Daoy (cell line): ENCODE measurements at places on chromosomes 3 and 15. TPM values are rescaled to one million over a fixed set of nuclear protein-coding genes. Genes with fewer than 3 reads are reported as not detected.

DNA sequence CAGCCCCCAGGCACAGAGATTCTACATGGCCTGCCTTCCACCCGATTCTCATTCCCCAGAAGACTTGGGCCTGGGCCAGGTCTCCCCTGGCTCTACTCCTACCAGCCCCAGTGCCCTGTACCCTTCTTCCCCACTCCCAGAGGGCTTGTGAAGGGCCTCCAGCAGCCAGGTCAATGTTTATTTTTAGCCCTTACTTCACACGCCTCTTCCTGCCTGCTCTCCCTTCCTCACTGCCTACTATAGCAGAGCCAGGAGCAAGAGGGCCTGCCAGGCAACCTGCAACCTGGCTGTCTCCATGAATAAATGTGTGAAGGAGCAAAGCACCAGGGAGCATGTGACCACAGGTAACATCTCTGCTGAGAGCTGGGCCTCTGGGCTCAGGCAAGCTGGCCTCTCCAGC is 26.4 kb upstream of the APEH start:
- no peak for DNase-seq

GRCh38 chr3:5194341-5194740 is 6.8 kb downstream of the EDEM1 start:
- DNase-seq: no peak

DNA sequence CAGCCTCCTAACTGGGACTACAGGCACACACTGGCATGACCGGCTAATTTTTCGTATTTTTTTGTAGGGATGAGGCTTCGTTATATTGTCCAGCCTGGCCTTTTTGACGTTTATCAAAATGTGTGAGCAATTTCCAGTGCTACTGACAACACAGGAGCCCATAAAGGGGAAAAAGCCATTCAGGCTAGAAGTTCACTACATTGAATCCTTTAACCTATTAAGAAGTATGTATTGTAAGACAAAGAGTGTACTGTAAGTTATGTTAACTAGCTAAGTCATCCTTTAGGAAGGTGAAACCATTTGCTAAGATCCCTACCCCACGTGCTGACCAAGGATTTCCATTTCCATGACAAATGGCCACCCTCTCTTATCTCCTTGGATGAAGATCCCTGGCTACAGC is 156.8 kb downstream of the FOXB1 start:
- no peak for DNase-seq

DNA sequence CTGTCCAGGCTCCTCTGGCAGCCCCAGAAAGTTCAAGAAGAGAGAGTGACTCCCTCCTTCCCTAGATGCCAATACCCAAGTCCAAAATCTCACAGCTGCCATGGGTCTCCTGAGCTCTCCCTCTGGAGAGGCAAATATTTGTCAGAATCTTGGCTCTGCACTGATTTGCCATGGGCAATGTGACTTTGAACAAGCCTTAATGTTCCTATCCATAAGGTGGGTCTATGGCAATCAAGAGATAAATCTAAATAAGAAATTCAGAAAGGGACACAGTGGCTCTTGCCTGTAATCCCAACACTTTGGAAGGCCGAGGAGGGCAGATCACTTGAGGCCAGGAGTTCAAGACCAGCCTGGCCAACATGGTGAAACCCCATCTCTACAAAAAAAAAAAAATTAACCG is 12.4 kb upstream of the WNT7A start:
- DNase-seq: no peak

- peak; percentile 19 for DNase-seq
Observed at GRCh38 chr3:188439080-188439479, 285.1 kb downstream of the LPP start.

- DNase-seq: no peak
Observed at GRCh38 chr3:170044795-170045244, 7.0 kb downstream of the GPR160 start.

DNA sequence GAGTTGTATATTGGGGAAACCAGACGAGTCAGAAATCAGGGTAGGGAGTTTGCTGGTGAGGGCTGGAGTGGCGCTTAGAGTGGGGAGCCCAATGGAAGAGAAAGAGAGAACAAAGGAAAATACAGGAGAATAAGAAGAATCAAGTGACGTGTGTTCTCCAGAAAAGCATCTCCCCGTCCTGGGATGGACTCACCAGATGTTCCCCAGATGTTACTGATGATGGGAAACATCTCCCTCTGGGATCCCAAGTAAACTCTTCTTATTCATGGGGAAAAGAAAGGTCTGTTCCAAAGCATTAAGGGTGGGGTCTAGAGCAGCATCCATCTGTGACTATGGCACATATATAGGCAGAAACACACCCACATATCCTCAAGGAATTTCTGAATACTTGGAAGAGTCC is 3.0 kb upstream of the CSRNP1 start:
- no peak for DNase-seq

- DNase-seq: no peak
Observed at GRCh38 chr15:79609506-79609905, 177.4 kb downstream of the MINAR1 start.

GRCh38 chr15:27694506-27695087 is 404.5 kb downstream of the OCA2 start:
- DNase-seq: no peak

DNA sequence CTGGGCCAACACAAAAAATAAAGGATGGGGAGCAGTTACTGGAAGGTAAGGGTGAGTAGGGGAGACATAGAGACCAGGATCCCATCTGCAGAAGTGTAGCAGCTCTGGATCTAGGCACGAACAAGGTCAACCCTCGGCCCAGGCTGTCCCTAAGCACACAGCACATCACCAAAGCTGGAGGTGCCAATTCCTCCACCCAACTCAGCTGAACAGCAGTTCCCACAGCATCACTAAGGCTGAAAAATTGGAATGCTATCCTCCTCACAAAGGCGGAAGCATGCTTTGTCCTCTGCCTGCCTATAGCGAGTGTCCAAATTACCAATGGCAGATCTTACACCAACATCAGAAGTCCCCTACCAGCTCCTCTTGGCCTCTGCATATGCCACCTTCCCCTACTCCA is 33.9 kb downstream of the OSBPL10 start:
- DNase-seq: no peak

DNA sequence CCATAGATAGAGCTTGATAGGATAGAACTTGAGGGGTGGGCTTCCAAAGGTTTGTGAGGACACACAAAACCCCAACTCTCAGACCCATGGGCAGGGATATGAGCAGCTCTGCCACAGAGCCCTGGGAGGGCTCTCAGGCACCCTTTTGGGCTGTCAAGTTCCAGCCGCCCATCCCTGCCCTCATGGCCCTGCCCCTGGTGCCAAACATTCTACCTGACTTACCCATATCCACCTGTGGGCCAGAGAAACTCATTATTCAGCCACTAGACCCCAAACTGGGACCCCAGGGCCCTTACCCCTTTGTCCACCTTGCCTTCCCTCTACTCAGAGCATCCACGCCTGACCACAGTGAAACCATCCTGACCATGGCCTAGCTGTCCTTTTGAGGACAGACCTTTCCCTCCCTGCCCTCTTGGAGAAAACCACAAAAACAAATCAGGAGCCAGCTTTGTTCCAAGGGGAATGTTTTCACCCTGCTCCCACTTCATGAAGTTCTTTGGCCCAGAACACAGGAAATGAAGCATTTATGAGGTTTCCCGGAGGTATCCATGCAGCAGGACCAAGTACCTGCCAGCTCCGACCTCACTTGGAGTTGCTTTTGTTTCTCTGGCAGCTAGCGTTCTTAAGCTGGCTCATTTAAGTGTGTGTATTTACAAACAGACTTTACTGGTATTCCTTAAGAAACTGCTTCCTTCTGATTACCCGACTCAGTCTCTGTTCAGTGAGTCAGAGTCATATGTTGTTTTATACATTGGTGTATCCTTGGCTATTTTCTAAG is 34.2 kb upstream of the GALNT15 start:
- peak; percentile 46 for DNase-seq

DNA sequence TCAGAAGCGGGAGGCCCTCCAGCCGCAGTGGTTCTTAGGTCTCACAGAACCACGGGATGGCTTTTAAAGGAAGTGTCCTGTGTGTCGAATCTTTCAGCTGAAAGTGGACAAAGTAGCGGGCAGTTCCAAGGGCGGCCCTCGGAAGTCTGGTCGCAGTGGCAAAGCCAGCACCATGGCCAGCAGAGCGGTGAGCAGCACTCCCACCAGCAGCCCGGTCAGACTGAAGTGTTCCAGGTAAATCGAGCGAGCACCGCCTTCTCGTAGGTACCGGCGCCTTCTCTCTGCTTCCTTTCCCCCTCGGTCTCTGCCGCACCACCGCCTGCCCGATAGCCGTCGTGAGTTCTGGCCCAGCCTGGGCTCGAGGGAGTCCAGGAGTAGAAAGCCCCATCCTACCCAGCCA is 103.6 kb upstream of the ABHD17C start:
- DNase-seq: no peak

DNA sequence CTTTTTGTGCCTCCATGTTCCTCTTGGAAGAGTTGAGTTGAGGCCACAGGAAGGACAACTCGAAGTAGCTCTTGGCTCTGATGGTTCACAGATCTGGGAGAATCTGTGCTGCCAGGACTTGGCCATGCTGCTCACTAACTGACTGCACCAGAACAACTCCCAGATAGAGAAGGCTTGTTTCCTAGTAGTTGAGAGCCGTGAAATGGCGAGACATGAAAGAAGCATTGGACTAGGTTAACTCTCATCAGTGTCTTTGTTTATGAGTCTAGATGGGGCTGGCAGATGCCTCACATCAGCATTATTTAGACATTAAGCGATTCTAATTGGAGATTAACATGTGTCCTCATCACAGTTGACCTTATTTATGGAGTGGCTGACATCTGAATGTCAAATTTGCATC is 92.9 kb upstream of the AGBL1 start:
- no peak for DNase-seq

GRCh38 chr15:49084285-49084570 is 38.0 kb upstream of the SECISBP2L start:
- DNase-seq: no peak

- DNase-seq: peak; percentile 61
Observed at GRCh38 chr3:163490119-163490518, 1588.2 kb downstream of the SI start.

DNA sequence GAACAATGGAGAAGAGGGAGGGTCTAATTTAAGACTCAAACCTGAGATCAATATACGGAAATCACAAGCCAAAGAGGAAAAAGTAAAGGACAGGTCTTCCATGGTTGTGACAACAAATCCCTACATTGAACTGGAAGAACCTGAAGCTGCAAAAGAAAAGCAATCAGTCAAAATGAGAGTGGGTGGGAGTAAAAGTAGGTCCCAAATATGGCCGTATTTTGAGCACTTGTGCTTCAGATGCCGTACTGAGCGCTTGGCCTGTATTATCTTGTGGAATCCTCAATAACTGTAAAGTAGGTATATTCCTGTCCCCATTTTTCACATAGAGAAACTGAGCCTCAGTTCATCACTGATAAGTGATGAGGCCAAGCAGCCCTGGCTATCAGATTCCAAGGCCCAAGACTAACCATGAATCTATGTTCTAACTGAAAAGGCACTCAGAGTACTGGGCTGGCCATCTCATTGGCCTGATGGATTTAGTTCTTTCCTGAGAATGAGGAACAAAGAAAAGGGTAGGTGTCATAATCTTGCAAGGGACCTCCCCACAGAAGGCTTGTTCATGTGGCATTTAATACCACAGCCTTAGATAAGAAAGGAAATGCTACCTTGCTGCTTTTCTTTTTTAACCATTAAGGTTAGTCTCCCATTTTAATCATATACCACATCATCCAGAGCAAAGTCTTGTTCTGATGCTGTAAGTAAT is 52.5 kb downstream of the LRRN1 start:
- DNase-seq: no peak

- no peak for DNase-seq
Observed at GRCh38 chr15:41574158-41574557, 15.1 kb downstream of the TYRO3 start.

DNA sequence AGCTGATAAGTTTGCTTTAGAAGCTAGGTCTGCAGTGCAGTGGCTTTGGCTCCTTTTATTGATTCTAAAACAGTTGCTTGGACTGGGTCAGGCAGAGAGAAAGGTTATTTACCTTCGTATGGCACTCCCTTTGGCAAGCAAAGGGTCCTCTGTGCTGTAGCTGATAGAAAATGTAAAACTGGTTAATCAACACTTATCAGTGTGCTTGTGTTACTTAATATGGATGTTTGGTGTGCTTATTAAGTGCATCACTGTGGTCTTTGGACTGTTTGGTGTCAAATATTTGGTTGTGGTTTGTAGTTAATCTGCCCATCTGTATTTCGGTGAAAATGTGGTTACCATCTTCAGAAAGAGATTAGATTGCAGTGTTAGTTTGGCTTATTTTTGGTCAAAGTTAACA is 16.0 kb downstream of the UBE2E2 start:
- DNase-seq: peak; percentile 3

GRCh38 chr3:152780553-152780952 is 54.4 kb upstream of the P2RY1 start:
- no peak for DNase-seq

GRCh38 chr3:41277790-41278465 is 78.6 kb downstream of the CTNNB1 start:
- no peak for DNase-seq

DNA sequence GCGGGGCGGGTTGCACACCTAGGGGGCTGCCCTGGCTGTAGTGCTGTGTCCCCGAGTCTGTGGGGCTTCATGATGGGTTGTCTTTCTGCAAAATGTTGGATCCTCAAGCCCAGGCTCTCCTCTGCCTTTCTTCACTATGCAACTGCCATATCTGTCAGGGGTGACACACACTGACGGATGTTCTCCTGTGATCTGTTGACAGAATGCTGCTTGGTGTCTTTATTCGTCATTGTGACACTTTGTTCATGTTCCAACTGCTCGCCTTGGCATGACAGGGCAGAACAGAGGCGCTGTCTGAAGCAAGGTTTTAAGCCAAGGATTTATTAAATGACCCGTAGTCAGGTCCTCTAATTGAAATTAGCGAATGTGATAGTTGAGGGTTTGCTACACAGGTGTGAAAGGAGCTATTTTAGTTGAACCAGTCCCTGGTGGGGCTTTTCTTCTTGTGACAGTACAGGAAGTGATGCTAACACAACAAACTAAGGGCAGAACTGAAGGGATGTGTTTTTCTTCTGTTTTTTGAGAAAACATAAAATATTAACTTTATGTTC is 173.4 kb downstream of the MCTP2 start:
- no peak for DNase-seq

DNA sequence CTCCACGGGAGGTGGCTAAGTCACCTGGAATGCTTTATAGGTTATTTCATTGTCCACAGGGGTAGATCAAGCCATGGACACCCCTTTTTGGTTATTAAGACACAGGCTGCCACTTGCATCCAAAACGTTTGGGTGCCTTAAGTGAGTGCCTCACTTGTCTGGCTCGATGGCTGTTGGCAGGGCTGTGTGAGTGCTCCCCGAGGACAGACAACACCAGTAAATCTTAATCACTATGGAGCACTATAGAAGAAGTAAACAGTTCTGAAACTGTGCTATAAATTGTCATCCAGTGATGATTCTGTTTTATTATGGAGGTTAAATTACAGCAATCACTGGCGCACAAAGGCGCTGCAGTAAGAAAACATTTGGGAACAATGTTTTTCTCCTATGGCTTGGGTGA is 215.5 kb downstream of the CACNA2D3 start:
- DNase-seq: no peak

GRCh38 chr15:62472616-62473299 is 307.7 kb upstream of the C2CD4B start:
- DNase-seq: peak; percentile 35

Gene PRR20G
- not detected in 2 replicates for total RNA-seq

Gene PRKAR2A
- total RNA-seq: 24.1 and 25.7 TPM in 2 replicates

Gene IMP3
- total RNA-seq: 115 and 126 TPM in 2 replicates

Gene ASB14
- not detected in 2 replicates for total RNA-seq

Gene ILDR1
- not detected in 2 replicates for total RNA-seq

Gene CYP8B1
- total RNA-seq: not detected in 2 replicates

Gene LTK
- 0.40 and 0.57 TPM in 2 replicates for total RNA-seq

Gene SLC51B
- not detected in 2 replicates for total RNA-seq

Gene TMEM62
- total RNA-seq: 10.1 and 18.6 TPM in 2 replicates

Gene DNAH12
- 0.06 TPM in 1 of 2 replicates, not detected in the other for total RNA-seq

Gene BOC
- 4.4 and 5.0 TPM in 2 replicates for total RNA-seq

Gene SIDT1
- total RNA-seq: 0.11 TPM in 1 of 2 replicates, not detected in the other

Gene ALS2CL
- 0.74 and 0.86 TPM in 2 replicates for total RNA-seq
